ENCODE measurements at places on chromosomes 5 and 9. TPM values are rescaled to one million over a fixed set of nuclear protein-coding genes. Genes with fewer than 3 reads are reported as not detected.

IFNA21 gene
- not detected for polyA plus RNA-seq

GPR151 gene
- not detected for polyA plus RNA-seq

FGD3 gene
- polyA plus RNA-seq = 6.5 TPM

SLC1A1 gene
- 20.7 TPM for polyA plus RNA-seq

TTLL11 gene
- polyA plus RNA-seq = 7.7 TPM

DNA sequence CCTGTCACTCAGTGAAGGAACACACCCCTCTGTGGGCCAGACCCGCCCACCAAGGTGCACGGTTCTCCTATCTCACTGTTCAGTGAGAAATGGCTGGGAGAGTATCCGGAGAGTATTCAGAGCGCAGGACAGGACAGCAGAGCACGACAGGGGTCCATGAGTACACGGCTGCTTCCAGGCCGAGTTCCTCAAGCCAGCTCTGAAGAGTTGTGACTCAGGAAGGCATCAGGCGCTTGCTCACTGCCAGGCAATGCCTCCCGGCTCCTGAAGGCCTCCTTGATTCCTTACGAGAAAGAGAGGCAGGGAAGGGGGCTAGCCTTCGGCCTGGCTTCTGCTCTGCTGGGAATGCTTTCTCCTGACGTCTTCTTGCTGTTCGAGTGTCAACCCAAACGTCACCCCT, 132.1 kb upstream of the PPP1R26 start:
- no peak for DNase-seq

GRCh38 chr9:106878934-106879333, 16.0 kb downstream of the ZNF462 start:
- peak; percentile 69 for DNase-seq

DNA sequence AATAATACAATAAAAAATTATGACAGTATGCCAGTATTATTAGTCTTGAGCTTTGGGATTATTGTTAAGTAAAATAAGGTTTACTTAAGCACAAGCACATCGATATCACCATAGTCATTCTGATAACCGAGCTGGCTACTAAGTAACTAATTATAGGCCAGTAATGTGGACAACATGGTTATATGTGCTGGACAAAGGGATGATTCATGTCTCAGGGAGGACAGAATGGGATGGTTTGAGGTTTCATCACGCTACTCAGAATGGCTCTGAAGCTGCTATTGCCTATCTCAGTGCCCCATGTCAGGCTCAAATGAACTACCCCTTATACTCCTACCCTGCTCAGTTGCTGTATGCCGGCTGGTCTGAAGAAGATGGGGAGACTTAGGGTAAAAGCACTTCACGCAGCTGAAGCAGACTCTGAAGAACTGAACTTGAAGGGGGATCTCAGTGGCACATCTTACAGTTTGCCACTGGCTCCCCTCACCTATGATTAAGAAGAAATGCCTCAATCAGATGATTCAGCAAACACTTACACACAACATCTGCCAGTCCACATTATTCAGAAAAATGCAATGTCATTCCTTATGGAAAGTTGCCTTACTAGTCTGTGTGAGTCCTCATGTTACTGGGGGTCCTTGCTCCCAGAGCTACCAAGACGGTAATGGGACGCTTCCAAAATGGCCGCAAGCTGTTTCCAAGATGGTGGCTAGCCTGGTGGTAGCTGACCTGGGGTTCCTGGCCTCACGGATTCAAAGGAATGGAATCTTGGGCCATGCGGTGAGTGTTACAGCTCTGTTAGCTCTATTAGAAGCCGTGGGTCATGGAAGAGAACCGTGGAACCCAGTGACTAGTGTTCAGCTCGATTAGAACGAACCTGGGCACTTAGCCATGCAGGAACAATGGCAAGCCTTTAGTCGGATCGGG, 1098.6 kb downstream of the TAF11L14 start:
- no peak for DNase-seq

- no peak for DNase-seq
Measured at GRCh38 chr9:8637626-8638025, 838.0 kb upstream of the DMAC1 start.

DNA sequence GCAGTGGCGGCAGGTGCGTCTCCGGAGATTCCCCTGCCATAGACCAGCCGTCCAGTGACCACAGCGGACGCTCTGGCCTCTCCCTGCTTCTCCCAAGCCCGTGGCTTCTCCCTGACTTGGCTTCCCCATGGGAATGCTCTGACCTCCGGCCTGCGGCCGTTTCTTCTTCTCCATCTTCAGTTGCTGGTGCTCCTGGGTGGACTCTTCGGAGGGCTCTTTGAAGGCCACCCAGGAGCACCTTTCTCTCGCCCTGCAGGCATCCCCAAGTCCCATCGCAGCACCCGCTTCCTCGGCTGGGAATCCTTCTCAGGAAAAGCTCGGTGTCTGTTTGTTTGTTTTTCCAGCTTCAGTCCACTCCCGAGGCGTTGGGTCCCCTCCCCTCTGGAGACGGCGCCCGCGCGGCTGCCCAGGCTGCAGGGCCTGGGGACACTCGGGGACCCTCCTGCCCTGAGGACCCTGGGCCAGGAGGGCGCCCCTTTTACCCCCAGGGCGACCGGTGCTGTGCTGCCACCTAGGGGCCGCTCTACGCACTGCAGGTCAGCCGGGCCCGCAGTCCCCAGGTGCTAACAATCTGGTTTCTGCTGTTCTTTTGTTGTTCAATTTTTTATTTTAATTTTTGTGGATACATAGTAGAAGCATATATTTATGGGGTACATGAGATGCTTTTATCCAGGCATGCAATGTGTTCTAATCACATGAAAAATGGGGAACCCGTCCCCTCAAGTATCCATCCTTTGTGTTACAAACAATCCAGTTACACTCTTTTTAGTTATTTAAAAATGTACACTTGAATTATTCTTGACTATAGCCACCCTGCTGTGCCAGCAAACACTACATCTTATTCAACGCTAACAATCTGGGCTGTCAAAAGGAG, 197.9 kb upstream of the ADAMTS16 start:
- DNase-seq = no peak

GRCh38 chr5:150429410-150429873, 16.7 kb upstream of the CD74 start:
- DNase-seq = no peak

- no peak for DNase-seq
Measured at GRCh38 chr5:149271195-149271715, 404 bp upstream of the AFAP1L1 start.

GRCh38 chr9:78598120-78598519, 301.2 kb downstream of the PSAT1 start:
- no peak for DNase-seq

DNA sequence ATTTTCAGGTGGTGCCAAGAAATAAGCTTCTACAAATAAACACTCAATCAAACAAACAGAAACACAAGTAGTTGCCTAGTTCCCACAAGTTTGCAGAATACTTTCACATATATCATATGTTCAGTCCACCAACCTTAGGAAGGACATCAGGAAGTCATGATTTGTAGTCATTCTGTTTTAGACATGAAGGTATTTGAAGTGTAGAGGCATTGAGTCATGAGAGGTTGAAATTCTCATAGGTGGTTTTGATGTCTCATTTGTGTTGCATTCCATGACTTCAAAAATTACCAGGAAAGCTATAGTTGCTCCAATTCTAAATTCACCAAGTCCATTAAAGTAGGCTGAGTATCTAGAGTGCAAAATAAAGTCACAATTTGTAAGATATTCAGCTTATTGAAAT, 159.0 kb downstream of the KCTD16 start:
- no peak for DNase-seq

DNA sequence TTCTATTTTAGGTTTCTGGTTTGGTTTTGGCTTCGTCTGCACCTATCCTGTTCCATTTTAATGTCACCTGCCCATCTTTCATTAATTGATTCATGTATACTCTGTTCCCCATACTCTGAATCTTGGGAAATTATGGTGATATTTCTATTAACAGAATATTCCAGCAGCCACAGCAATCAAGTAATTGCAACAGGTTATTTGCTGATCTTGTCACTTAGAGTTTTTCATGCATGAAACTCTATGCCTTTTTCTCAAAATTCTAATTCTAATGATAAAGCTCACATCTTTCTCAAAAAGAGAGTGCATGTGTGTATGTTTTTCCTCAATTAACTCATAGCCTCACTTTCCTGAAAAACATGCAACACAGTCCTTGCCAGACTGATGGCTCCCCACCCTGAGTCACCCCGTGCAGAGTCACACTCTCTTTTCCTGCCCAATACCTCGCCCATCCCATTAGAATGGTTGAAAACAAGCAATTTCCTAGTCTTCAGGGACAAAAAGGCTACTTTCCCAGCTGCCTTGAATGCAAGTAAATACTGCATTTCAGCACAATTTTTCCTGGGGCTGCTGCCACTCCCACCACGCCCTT, 15.6 kb downstream of the GFRA3 start:
- DNase-seq = no peak

DNA sequence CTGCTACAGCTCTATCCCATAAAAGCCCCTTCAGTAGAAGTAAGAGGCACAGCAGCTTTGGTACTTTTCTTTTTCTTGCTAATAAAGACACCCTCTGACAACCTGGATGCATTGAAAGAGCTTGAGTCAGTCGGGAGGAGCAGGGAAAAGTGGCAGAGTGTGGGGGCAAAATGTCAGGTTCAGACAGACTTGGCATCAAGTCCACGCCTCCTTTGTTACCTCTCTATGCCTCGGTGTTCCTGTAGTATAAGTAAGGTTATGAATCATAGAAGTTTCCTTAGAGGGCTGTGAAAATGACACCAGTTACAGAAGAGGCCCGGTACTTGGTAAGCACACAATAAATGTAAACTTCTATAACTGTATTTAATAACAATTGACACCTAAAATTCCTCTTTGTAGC, 133.9 kb downstream of the ESM1 start:
- DNase-seq = no peak

DNA sequence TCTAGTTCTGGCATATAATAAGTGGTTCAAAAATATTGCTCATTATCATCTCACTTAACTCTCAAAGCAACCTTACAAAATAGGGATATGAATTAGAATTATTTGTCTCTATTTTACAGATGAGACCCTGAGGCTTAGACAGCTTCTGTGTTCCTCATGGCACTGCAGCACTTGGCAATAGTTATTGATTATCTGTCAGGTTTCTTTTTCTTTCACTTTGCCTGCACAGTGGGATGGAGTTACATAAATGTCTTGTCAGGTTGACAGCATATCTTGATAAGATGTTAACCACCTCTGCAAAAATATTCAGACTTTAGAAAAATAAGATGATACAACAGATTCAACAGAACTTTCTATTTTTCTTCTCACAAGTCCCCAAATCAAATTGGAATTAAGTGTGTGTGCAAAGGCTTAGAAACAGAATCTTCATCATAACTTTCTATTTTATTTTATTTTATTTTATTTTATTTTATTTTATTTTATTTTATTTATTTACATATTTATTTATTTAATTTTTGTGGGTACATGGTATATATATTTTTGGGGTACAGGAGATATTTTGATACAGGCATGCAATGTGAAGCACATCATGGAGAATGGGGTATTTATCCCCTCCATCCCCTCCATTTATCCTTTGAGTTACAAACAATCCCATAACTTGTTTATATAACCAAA, 17.7 kb downstream of the NSG2 start:
- DNase-seq = no peak

GRCh38 chr5:94040591-94041148, 299.3 kb upstream of the POU5F2 start:
- no peak for DNase-seq

DNA sequence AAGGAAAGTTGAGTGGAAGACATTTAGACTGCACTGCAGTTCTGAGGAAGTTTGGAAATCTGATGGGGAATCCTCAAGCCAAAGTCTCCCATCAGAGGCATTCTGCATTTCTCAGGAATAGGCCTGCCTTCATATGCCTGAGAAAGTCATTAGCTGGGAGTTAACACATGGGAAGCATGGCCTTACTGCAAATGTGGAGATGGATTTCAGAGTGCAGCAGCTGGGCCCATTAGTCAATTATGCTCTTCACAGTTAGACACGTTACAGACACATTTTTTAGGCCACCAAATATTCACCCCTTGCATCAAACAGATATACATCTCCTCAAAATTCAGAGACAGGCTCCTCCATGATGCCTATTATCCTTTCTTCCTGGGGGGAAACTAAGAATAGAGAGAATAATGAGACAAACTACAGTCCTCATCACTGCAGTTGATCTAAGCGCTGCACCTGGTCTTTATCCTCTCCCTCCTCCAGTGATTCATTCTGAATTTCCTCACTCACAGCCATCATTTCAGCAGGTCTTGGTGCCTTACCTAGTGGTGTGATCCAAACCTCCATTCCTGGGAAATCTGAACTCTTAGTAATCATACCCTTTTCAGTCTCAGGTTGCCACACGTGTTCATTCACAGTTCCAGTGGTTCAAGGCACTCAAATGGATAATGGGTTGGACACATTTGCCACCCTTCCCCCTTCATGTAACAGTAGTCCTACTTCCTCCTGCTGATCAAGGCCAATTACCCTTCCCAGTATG, 47.9 kb upstream of the PPP2CA start:
- no peak for DNase-seq
